ENCODE measurements at places on chromosomes 7 and 10.

- DNase-seq, result no peak
These were observed 60.8 kb downstream of the RAB18 start for GRCh38 chr10:27564880-27565279.

- DNase-seq, result no peak
These were observed 10.7 kb upstream of the UCN3 start for GRCh38 chr10:5354068-5354467.

GRCh38 chr10:128463991-128464760 is 338.0 kb upstream of the MKI67 start:
- DNase-seq, result peak; percentile 47

- no peak for DNase-seq
These were observed 353.0 kb upstream of the KCND2 start for GRCh38 chr7:119919986-119920385.

GRCh38 chr10:61974601-61975390 is 73.3 kb downstream of the ARID5B start:
- DNase-seq, result peak; percentile 40

DNA sequence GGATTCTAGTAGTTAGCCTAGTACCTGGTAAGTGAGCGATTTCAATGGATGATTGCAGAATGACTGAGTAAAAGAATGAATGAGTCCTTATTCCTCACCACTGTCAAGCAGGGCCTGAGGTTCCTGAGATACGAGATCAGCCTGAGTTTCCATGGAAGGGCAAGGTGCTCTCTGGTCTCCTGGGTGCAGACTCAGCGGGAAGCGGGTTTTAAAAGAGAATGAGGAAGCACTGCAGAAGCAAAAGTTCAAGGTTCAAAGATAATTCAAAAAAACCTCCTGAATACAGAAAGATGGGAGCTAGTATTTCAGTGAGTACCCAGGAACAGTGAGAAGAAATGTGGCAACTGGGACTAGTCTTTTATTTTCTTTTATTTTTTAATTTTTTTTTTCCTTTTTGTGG is 4.3 kb downstream of the ZNF3 start:
- no peak for DNase-seq

DNA sequence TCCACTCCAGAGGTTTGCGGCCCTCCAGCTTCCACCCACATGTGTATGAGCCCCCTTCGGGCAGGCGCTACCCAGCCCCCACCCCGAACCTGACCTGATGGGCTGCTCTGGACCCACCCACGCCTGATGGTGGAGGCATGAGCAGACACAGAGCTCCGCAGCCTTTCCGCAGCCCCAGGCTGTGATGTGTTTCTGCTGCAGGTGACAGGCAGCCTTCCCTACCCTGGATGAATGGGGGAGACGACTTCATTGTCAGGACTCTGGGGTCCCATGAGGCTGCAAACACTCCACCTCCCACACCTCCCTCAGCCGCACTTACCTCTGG is 61.2 kb downstream of the OAT start:
- no peak for DNase-seq

- no peak for DNase-seq
These were observed 538.7 kb downstream of the TFEC start for GRCh38 chr7:115491744-115492380.

DNA sequence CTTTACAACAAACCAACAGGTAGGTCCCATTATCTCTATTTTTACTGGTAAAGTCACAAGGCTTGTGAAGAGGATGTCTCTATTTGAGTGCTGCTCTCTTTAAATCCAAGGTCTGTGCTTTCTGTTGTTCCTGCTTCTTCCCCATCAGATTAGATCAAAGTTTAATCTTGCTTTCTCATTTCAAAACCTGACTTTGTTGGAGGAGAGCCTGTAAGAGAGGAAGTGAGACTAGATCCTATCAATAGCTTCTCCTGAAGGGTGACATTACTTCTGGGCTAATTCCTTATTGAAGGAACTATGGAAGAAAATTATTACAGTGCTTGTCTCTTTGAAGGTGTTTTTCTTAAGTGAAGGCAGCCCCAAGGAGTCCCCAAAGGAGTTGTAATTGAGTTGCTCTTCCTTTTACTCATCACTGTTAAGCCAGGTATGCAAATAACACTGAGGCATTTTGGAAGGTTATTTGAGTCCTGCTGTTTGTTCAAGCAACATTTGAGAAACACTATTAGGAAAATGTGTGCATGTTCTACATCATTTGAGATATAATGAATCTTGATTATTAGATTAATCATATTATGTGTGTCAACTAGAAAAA is 146.2 kb upstream of the MBL2 start:
- DNase-seq, result no peak

GRCh38 chr7:150357771-150358427 is 10.7 kb upstream of the REPIN1 start:
- DNase-seq, result no peak

DNA sequence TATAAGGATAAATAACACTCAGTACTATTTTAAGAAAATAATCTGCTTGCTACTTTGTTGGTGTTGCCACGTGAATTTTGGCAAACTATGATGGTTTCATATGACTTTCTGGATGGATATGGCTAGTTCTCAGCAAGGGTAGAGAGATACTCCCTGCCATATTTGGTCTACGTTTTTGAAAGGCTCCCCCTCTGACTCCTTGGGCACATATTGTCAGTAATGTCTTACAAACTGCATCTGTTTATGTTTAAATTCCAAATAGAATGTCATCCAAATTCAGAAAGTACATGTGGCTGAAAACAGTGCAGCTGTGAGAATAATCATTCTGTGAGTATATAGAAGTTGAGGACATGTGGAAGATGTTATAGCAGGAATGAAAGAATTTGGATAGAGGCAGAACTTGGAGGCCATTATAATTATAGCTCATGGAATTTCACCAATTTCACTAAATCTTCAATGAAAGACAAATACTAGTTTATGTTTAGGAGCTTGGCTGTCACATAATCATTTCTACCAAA is 107.8 kb downstream of the SRI start:
- DNase-seq, result peak; percentile 25

- DNase-seq, result no peak
These were observed 360.0 kb upstream of the IGFBP3 start for GRCh38 chr7:46281071-46281470.

DNA sequence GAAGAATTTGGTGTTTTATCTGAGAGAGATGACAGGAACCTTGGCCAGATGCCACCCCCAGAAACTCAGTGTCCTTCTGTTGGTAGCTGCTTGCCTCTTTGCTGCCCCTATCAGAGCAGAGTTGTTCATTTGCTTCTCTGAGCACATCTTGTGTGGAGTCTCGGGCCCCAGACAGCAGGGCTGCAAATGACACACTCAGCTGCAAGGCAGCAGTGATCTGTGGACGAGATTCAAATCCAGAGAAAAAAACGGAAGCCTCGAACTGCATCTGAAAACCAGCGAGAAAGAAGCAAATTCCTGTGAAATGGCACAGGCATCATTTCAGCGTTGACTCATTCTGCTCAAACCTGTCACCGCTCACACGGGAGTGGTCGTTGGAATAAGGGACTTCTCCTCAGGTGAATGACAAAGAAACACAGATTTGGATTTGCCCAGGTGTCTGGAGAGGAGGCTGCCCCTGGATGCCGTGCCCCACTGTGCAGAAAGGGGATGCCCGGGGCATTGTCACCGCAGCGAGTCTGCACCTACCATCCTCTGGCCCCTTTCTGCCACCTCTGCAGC is 144.7 kb downstream of the PFKFB3 start:
- DNase-seq, result peak; percentile 56

- peak; percentile 18 for DNase-seq
These were observed 48.8 kb downstream of the DAGLB start for GRCh38 chr7:6398943-6399342.

- DNase-seq, result no peak
These were observed 7.5 kb downstream of the RASGEF1A start for GRCh38 chr10:43259213-43259991.

GRCh38 chr7:157565201-157565626 is 228.4 kb downstream of the DNAJB6 start:
- DNase-seq, result no peak

DNA sequence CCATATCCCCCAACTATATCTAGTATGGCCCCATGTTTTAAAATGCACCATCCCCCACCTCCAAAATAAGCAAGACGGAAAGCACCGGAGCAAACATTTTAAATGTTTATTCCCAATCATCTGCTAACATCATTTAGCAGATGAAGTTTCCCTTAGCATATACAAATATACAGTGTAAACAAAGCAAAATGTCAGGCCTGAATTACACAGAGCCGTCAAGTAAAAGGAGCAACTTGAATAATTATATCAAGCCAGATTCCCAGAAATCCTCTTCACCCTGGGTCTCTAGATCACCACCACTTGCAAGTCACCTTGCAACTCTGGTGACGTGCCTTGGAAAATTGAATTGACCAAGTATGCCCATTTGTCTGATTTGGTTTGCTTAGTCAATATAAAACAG is 91.6 kb upstream of the COL1A2 start:
- no peak for DNase-seq

DNA sequence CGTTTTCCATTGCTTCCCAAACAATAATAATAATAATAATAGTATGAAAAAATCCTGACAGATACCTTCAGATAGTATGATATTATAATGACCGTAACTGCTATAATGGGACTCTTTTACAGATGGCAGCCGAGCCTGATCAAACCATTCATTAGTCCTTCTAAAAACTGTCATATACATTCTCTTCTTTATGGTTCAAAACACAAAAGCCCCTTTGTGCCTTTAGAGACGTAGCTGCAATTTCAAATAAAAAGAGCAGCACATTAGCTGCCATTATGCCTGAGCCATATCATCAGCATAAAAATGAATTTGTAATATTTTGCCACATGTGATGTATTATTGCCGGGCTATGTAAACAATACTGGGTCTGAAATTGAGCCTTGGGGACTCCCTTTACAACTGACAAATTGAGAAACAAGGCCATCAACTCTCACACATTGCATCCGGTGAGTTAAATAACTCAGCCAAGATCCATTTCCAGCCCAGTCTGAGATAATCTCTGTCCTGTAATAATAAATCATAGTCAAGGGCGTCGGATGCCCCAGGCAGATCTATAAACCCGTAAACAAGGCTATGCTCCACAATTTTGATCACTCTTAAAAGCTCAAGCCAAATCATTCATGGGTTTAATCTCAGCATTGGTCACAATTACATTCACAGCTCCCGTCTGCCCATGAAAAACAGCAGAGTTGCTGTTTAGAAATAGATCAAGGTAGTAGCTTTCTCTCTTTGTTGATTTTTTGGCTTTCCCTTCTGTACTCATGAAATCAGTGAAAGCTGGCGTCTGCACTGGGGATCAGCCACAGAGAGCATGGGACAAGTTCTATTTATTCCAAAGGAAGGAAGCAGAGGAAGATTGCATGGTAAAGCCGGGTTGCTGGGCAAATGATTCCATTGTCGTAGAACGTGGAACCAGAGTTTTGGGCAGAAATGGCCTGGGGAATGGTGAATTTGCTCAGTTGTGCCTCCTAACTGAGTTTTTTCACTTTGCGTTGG is 150.1 kb upstream of the BMPER start:
- no peak for DNase-seq

GRCh38 chr7:54888067-54888733 is 129.2 kb upstream of the SEC61G start:
- no peak for DNase-seq

DNA sequence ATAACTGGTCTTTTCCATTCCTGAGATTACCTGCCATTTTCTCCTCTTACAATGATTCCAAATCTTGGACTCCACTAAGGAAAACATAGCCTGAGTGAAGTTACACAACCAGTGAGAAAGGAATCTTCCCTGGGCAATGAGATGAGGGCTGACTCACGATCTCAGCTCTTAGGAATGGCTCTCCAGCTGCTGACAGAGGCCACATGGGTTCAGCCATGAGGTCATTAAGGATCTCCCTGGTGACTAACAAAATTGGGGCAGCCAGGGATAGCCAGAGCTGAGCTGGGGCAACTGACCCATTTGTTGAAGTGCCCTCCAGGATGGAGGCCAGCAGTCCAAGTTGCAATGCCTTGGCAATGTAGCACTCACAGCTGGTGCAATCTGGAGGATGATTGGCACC is 78.7 kb upstream of the MKLN1 start:
- peak; percentile 97 for DNase-seq

- no peak for DNase-seq
These were observed 193.4 kb upstream of the MBL2 start for GRCh38 chr10:52965938-52966401.

GRCh38 chr7:48512892-48513291 is 341.6 kb downstream of the ABCA13 start:
- no peak for DNase-seq

DNA sequence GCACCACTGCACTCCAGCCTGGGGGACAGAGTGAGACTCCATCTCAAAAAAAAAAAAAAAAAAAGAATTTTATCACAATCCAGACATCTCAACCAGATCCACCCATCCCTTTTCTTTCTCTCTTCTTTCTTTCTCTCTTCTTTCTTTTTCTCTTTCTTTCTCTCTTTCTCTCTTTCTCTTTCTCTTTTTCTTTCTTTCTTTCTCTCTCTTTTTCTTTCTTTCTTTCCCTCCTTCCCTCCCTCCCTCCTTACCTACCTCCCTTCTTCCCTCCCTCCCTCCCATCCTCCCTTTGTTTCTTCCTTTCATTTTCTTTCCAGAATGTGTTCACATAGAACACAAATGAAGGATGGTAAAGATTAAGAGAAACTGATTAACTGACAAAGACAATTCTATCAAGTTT is 18.1 kb upstream of the HOXA13 start:
- DNase-seq, result no peak

GRCh38 chr10:33365871-33366411 is 31.5 kb upstream of the NRP1 start:
- DNase-seq, result peak; percentile 90

GRCh38 chr10:47030191-47030703 is 119.0 kb downstream of the PTPN20 start:
- DNase-seq, result peak; percentile 57

DNA sequence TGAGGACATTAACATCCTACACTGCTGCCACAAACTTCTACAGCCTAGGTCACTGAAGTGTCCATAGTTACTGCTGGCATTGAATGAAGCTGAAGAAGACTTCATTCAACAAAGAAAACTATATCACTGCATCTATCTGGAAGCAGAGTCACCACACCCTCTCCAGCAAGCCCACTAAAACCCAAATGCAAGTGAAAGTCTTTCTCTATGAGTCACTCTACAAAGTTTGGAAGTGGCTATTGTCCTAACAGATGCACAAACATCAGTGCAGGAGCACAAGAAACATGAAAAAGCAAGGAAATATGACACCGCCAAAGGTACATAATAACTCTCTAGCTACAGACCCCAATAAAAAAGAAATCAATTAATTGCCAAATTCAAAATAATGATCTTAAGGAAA is 43.5 kb upstream of the CAMK2B start:
- DNase-seq, result peak; percentile 28

- DNase-seq, result no peak
These were observed 43.3 kb upstream of the FZD8 start for GRCh38 chr10:35685402-35685801.
